ENCODE measurements at places on chromosomes 6 and 20.

DNA sequence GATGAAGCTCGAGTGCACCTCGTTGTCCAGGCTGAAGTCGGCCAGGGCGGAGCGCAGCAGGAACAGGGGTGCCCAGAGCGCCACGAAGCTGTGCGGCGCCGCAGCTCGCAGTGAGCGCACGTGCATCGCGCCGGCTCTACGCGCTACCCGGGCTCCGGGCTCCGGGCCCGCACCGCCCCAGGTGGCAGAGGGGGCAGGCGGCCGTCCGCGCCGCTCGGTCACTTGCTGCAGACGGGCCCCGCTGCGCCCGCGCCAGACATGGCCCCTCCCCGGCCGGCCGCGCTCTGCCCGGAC is 497 bp downstream of the BMP7 start:
- no peak for DNase-seq

DNA sequence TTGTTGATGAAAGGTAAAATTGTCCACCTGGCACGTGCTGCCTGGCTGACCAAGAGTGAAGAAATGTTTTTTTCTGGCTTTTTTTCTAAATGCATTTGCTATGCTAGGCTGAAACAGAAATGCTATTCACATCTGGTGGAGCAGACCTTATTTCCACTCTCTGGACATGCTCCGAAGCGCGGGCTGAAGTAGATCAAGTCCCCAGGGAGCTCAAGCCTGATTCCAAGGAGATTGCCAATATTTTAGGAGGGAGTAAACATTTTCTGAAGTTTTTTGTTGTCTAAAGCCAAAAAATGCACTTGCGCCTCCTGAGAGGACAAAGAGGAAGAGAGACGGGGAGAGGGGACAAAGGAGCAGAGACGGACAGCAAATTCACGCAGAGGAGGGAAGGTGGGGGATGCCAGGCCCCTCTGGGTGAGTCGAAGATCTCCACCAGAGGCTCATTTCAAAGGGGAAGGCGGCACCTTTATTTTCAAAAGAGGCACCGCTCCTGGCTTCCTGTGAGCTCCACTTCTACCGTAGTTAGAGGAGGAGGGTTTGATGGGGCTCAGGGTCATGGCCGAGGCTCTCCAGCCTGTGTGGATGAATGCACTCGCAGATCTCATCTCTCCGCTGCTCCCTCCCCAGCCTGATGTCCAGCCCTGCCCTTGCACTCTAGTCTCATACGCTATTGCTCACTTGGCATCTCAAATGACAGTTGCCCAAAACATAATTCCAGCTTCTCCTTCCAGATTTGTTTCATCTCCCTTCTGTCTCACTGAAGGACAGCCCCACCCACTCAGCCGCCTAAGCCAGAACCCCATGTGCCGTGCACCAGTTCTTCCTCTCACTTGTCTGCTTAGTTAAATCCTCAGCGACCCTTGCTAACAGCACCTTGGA is 23.1 kb upstream of the SMOC2 start:
- no peak for DNase-seq

DNA sequence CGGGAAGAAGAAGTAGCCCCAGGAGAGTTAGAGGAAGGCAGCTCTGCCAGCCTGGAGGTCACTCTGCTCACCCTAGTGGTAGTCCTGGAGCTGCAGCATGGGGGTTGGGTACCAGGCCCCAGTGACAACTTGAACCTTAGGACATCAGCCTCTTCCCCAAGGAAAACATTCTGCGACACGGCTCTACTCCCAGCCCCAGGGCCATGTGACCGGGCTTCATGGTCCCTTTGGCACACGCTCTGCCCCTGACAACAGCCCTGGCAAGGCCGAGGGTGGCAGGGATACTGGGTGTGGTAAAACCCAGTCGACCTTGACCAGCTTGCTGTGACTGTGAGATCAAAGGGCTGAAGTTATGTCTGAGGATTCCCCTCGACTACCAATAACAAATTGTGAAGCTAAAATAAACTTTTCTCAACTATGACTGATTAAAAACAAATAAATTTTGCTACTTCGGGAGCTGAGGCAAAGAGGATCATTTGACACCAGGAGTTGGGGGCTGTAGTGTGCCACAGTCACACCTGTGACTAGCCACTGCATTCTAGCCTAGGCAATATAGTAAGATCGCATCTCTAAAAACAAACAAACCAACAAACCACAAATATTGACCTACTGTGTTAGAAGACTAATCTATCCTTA is 24.4 kb upstream of the ARID1B start:
- DNase-seq = no peak

DNA sequence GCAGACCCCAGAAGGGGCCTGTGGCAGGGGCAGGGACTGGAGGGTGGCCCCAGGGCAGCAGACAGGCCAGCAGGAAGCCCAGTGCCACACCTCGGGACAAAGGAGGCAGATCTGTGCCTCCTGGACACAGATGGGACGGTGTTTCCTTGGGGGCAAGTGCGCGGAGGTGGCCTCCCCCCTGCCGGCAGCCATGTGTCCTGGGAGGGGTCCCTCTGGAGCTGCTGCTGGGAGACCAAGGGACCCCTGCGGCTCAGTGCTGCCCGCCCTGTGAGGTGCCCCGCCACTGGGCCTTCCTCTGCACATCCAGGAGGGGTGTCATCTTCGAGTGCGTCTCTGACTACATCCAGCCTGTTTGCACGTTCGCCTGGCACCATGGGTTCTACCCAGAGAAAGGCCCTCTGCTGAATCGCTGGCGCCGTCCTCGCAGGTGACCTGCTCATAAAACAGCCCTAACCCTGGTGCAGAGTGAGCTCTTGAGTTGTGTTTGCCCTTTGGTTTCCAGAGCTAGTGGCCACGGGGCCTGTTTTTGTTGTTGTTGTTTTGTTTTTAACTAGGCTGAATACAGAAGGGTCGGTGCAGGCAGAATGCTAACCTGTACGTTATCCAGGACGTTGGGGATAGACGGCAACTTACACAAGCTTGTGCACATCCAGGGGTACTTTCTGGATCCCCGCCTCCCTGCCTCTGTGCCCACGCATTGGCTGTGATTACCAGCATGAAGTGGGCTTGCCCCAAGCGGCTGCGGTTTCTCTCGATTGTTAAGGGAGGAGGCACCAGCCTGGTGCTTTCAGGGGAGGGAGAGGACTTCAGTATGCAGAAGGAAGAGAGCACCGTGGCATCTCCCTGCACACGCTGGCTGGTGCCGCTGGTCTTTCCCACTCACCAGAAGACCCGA is 1.3 kb upstream of the KCNQ2 start:
- DNase-seq = no peak

DNA sequence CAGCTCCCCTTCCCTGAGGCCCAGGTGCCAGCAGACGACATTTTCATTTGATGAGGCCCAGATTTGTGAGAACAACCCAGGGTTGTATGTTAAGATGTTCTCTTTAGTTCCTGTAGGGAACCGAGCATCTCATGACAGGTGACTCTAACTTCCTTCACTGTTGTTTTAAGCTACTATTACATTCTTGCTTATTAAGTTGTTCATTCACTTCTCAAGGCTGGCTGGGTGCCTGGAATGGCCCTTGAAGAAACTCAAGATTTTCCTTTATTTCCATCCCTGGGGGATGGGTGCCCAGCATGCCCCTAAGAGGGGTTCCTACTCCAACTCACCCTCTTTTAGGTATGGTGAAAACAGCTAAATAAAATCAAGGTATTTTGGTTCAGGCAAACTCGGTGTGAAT is 111.5 kb upstream of the SYNDIG1 start:
- no peak for DNase-seq

DNA sequence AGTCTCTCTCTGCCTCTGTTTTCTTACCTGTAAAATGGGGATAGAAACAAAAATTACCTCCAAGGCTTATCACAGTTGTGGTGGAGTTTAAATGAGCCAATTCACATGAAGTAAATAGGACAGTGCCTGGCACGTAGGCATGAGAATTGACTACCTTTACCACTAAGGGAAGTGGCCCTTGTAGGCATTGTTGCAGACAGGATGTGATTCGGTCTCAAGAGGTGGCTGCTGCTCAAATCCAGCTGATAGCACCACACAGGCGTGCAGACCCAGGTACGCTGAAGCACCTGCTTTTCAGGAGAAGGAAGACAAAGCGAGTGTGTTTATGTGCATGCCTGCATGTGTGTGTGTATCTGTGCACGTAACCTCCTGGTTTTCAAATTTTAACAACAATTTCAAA is 108.6 kb downstream of the EYA2 start:
- no peak for DNase-seq

DNA sequence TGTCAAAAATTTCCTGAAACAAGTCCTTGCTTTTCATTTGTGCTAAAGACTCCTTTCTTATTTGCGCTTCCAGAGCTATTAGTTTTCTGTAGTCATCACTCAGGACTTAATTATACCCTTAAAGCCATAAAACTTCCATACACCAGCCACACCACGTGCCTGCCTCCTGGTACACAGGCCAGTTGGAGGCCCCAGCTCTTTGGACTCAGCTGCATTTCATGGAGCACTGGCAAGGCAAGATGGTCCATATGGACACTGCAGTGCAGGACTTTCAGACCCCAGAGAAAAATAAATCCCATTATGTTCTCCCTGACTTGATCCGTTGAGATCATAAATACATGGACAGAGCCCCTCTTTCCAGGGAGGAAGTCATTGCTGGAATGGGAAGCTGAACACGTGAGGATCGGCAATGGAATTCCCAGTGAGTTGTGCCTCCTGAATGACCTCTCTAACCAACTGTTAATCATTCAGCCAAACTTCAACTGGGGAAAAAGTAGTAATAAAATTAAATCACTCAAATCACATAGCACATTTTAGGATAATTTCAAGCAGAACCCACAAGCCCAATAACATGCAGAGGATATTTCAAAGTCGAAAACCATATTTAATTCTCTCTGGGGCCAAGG is 173.1 kb downstream of the HACE1 start:
- no peak for DNase-seq

DNA sequence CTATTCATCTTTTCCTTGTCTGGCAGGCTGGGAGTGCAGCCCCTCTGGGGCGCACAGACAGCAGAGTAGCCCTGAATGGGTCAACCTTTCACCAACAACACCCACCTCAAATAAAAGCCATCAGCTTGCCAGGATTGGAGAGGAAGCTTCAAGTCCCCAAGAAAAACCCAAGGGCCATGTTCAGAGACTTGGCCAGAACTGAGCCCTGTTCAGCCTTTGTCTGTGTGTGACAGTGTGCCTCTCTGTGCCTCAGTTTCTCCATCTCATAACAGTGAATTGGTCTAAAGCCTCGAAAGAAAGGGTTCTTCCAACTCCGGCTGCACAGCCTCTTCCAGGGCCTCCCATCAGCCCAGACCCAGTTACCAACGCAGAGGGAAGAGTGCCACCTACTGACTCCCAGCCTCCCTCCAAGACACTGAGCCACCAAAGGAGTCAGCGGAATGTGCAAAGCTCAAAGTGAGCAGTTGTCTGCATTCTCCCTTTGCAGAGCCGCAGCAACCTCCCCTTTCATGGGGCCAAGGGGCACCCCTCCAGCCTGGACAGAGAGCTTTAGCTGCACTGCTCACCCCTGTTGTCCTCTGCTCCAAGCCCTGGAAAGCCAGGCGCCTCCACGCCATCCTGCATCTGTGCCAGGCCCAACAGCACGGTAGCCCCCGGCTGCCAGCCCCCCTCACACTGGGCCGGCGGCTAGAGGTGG is 82.7 kb upstream of the TOP1 start:
- DNase-seq = peak; percentile 44

GRCh38 chr20:19249106-19249879 is 36.9 kb downstream of the SLC24A3 start:
- DNase-seq = no peak

DNA sequence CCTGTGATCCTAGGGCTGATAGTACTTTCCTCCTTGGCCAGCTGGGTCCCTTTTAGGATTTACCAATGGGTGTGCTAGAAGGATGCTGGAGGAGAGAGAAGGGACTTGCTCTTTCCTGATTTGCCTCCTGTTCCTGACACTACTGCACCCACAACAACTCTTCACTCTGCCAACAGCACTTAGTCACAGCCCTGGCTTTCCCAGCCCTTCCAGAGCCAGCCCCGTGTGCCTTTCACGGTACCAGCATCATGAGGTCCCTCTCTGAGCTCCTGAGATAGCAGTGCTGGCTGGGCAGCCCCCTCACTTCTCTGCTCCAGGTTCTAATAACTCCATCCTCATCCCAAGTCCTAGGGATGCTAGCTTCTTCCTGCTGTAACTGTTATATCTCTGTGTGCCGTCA is 80.9 kb downstream of the DNAH8 start:
- no peak for DNase-seq

- no peak for DNase-seq
Measured at GRCh38 chr6:6393069-6393529, 72.6 kb upstream of the F13A1 start.

Data from AG09319 (cell line).